Mammary microvascular endothelial cell (primary cell): ENCODE measurements at places on chromosomes 7 and 10. TPM values are rescaled to one million over a fixed set of nuclear protein-coding genes. Genes with fewer than 3 reads are reported as not detected.

The NKX6-2 gene
- total RNA-seq: not detected in 2 replicates

The TAS2R41 gene
- not detected in 2 replicates for total RNA-seq

The SPAG6 gene
- not detected in 2 replicates for total RNA-seq

The DKK1 gene
- 148 and 166 TPM in 2 replicates for total RNA-seq

The ADRA2A gene
- under 0.01 TPM in 1 of 2 replicates, not detected in the other for total RNA-seq

The NPY4R2 gene
- not detected in 2 replicates for total RNA-seq

The VENTX gene
- total RNA-seq: not detected in 2 replicates

The RNF148 gene
- 0.40 and 0.44 TPM in 2 replicates for total RNA-seq

The TMEM254 gene
- total RNA-seq: 7.1 and 13.0 TPM in 2 replicates

The SUGCT gene
- total RNA-seq: 1.6 TPM in 1 of 2 replicates, not detected in the other

The FAM25G gene
- total RNA-seq: not detected in 2 replicates

The RPEL1 gene
- total RNA-seq: not detected in 2 replicates

The TUBAL3 gene
- total RNA-seq: 0.07 and 0.20 TPM in 2 replicates

The PRPS1L1 gene
- not detected in 2 replicates for total RNA-seq

The NACAD gene
- 0.73 and 1.3 TPM in 2 replicates for total RNA-seq

The GPER1 gene
- total RNA-seq: 0.79 and 2.0 TPM in 2 replicates

The CYP2C18 gene
- total RNA-seq: not detected in 2 replicates

The CYP2C9 gene
- total RNA-seq: not detected in 2 replicates

The OGA gene
- 43.6 and 44.2 TPM in 2 replicates for total RNA-seq

The NUP205 gene
- total RNA-seq: 66.2 and 69.0 TPM in 2 replicates

The FKBP6 gene
- total RNA-seq: not detected in 2 replicates

The AKR1D1 gene
- not detected in 2 replicates for total RNA-seq

The VDAC2 gene
- total RNA-seq: 164 and 175 TPM in 2 replicates

The AGK gene
- total RNA-seq: 25.0 and 25.5 TPM in 2 replicates

The MSMB gene
- total RNA-seq: not detected in 2 replicates

The ANKRD30A gene
- total RNA-seq: not detected in 2 replicates

The CRHR2 gene
- total RNA-seq: not detected in 2 replicates

The PMS2 gene
- 10.8 and 12.5 TPM in 2 replicates for total RNA-seq

The OR13A1 gene
- not detected in 2 replicates for total RNA-seq

The TAS2R16 gene
- total RNA-seq: not detected in 2 replicates

The OR2A7 gene
- total RNA-seq: not detected in 2 replicates

The DDC gene
- total RNA-seq: not detected in 2 replicates

The ZWINT gene
- total RNA-seq: 64.2 and 71.7 TPM in 2 replicates

The SPDYE5 gene
- not detected in 2 replicates for total RNA-seq

The AKR1C4 gene
- not detected in 2 replicates for total RNA-seq
